Right ventricle myocardium superior (tissue), 1 donor: ENCODE measurements at places on chromosomes 6 and 20. TPM values are rescaled to one million over a fixed set of nuclear protein-coding genes. Genes with fewer than 3 reads are reported as not detected.

Gene C6orf163
- 1.6 TPM for total RNA-seq

Gene DYNLT2
- 0.75 TPM for total RNA-seq

Gene RWDD1
- total RNA-seq: 65.2 TPM

Gene PHACTR3
- total RNA-seq: 10.0 TPM

Gene BCAS4
- total RNA-seq: 2.6 TPM

Gene JAG1
- total RNA-seq: 22.1 TPM

Gene BPIFB3
- not detected for total RNA-seq

Gene PRSS16
- total RNA-seq: not detected

Gene DEFB124
- total RNA-seq: not detected

Gene LTA
- total RNA-seq: not detected

Gene MACROD2
- 4.2 TPM for total RNA-seq

Gene CST7
- total RNA-seq: 0.48 TPM

Gene IYD
- not detected for total RNA-seq

GRCh38 chr6:26555505-26556262 lies 17.5 kb downstream of the HMGN4 start:
- DNase-seq: no peak

DNA sequence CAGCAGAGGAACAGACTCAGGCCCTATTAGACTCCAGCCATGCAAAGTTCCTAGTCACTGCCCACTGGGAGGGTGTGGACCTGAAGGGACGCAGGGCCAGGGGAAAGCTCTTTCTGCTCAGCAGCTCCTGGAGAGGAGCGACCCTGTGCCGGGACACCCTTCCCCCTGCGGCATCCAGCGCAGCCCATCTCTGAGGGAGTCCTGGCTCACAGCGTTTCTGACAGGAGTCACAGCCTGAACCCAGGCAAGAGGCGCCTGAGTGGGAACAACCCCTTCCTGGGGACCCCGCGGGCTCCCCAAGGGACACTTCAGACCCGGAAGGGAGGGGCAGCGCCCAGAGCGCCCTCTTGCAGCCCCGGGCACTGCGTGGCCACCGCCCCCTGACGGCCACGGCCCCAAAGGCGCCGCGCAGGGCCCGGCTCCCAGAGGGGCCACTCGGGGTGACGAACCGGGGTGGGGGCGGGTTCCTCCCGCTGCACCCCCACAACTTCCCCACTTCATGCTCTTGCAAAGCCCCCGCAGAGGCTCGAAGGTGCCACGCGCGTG lies 862 bp downstream of the UCKL1 start:
- peak; percentile 67 for DNase-seq

- no peak for DNase-seq
Measured at GRCh38 chr6:155400654-155400965, 55.0 kb downstream of the NOX3 start.

DNA sequence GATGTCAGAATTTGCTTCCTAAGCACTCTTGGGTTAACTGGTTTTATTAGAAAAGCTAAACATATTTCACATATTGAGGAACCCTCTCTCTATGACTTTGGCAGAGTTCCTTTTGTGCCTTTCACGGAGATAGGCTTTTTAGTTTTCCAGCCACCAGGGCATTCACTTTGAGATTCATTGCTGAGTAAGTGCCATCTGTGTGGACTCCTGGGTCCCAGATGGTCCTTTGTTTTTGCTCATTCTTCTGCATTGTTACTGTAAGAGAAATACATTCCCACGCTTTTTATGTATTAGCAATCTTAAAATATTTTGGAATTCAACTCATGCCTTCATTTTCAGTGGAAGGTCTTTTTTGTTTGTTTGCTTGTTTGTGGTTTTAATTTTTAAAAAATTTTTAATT lies 76.3 kb upstream of the PHACTR2 start:
- no peak for DNase-seq

- no peak for DNase-seq
Measured at GRCh38 chr6:13248053-13248452, 80.3 kb downstream of the TBC1D7 start.

GRCh38 chr20:51562332-51563173 lies 20.0 kb upstream of the NFATC2 start:
- peak; percentile 84 for DNase-seq

GRCh38 chr20:50867805-50868204 lies 63.4 kb downstream of the ADNP start:
- no peak for DNase-seq

- no peak for DNase-seq
Measured at GRCh38 chr6:40972814-40973213, 66.2 kb downstream of the UNC5CL start.

DNA sequence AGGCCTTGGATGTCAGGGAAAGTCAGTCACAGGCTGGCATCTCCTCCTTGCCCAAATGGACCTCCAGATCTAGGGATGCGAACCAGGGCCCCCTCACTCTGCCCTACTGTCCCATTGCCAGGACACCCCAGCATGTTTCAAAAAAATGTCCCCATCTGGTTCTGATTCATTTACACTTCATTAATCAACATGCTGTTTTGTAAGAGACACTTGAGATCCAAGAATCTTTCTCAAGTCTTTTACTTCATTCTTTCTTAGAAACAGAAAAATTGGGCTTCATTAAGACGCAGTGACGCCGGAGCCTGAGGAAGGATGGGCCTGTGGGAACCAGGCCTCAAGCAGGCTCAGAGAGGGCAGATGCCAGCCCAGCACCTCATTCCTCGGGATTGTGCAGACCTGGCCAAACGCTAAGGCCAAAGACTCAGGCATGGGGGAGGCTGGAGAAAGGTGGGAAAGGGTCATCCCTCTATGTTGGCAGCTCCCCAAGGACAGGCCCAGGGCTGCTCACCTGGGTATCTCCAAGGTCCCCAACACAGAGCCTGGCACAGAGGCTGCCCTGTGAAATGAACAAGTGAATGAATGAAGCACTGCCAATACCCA lies 3.8 kb downstream of the RSPO4 start:
- DNase-seq: no peak

DNA sequence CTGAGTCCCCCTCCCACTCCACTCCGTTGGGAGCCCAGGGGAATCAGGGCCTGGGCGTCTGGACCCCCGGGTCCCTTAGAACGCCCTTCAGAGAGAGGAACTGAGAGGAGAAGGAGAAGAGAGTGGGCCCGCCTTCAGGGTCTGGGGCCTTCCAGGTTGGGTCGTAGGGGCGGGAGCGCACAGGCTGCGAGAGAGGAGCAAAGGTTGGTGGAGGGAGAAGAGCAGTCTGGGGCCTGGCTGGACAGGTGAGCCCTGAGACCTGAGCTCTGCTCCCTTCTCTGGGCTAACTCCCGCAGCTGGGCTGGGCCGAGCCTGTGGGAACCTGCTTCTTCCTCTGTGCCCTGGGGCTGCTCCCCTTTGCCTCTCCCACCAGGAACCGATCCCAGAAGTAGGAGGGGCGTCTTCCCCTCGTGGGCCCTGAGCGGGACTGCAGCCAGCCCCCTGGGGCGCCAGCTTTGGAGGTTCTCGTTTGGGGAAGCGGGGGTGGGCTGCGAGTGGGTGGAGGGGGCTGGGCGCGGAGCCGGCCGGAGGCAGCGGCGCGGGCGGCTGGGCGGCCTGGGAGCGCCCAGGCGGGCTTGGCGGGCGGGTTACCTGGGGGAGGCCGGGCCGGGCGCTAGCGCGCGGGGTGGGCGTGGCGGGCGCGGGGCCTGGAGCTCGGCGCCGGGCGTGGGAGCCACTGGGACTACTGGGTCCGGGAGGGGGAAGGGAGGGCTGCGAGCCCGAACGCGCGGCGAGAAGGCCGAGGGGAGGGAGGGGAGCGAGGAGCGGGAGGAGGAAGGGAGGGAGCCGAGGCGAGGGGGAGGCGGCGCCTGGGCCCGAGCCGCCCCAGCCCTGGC lies at the start of gene DDR1:
Gene DDR1 (plus strand): TSS at position 835 of the 836 bp plus-strand sequence. CDS start 4,211 bp downstream, outside the sequence.
- DNase-seq: peak; percentile 84

DNA sequence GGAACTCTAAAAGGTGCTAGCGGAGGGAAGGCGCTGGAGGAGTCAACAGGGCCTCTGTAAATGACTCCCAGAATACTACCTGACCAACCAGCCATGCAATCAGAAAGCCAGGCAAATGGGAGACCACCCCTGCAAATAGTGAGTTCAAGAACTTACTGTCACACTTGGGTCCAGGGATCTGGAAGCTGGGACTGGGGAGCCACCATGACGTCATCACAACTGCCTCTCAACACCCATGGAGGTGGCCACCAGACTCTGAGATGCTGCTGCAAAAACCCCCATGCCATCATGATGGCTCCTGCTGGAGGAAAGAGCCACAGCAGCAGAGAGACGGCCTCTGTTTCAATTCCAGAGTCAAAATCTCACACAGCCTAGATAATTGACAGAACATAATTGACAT lies 8.5 kb upstream of the PDYN start:
- no peak for DNase-seq

- DNase-seq: no peak
Measured at GRCh38 chr6:44305200-44305725, 7.9 kb downstream of the AARS2 start.

- DNase-seq: peak; percentile 35
Measured at GRCh38 chr20:58697201-58697866, 4.7 kb downstream of the NPEPL1 start.

- no peak for DNase-seq
Measured at GRCh38 chr20:59743767-59744485, 139.6 kb downstream of the PHACTR3 start.

DNA sequence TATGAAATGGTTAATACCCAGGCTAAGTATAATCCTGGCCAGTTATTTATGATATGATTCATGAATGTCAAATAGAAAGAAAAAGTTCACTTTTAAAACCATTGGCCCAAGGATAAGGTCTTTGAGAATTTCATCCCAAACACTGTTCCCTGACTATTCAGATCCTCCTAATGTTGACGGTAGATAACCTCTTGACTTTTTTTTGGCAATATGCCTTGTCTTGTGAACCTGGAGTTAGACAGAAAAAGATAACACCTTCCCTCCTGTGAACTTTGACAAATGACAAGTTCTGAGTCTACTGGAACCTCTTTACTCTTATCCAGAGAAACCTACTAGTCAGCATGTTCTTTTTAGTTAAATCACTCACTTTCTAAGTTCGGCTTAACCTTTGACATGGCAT lies 166.8 kb upstream of the PREP start:
- no peak for DNase-seq

GRCh38 chr6:43766964-43767461 lies 3.0 kb upstream of the VEGFA start:
- no peak for DNase-seq

- DNase-seq: no peak
Measured at GRCh38 chr6:15628499-15629131, 34.2 kb downstream of the DTNBP1 start.

DNA sequence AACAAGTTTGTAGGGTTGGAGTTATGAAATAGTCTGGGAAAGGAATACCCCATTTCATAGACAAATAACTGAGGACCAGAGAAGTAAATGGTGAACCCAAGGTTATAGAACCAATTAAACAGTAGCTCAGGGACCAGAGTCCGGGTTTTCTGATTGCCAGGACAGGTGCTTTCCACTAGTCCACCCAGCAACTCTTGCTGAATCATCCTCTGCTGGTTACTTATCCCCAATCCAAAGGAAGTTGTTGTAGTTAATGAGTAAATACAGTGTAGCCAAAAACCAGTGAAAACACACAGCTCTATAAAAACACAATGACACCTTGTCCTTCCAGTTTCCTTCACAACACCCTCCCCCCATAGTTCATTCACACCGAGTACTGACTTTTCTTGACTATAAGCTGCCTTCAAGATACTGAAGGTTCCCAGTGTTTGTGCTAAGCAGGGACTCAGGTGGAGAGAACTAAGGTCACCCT lies 766 bp upstream of the TINAG start:
- DNase-seq: no peak

DNA sequence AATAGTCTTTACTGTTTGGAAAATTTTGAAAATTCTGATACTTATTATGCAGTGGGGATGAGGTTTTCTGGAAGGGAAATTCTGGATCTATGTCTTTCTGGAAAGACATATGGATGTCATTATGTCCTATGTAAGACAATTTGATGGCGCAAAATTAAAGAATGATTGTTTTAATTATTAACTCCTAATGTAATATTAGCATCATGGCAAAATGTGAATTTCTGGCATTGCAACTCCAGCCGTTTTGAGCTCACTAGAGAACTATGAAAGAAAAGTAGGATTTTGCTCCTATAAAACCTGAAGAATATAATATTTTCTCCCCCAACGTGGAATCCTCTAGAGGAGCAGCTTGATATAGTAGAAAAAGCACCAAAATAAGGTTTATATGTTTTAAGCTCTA lies 243.2 kb downstream of the RFPL4B start:
- no peak for DNase-seq

- DNase-seq: no peak
Measured at GRCh38 chr20:43183536-43184070, 6.1 kb downstream of the PTPRT start.

- no peak for DNase-seq
Measured at GRCh38 chr20:49483696-49484123, 1.2 kb upstream of the KCNB1 start.

GRCh38 chr6:53432318-53433161 lies 83.8 kb upstream of the ELOVL5 start:
- no peak for DNase-seq

- DNase-seq: no peak
Measured at GRCh38 chr6:140554421-140554820, 1180.0 kb upstream of the CITED2 start.

- no peak for DNase-seq
Measured at GRCh38 chr6:164533045-164533362, 776.4 kb downstream of the C6orf118 start.

- no peak for DNase-seq
Measured at GRCh38 chr20:787825-788224, 19.5 kb upstream of the SLC52A3 start.

- DNase-seq: no peak
Measured at GRCh38 chr6:127317388-127318128, 25.9 kb downstream of the ECHDC1 start.

DNA sequence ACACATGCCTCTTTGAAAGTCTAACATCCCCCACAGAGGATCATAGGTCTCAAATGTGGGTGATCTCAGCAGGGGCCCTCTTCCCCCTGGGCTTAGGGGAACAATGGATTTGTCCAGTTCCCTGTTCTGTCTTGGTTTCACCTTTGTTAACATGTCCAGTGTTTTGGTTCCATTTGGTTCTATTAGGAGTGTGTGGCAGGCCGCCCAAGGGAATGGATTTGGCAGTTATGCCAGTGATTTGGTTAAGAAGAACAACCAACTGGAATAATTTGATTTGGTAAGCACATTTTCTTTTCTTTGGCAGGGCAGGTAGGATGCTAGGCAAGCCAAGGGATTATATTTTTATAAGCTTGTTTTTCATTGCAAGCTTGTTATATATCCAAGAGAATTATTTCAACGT lies 28.5 kb upstream of the ENPP1 start:
- DNase-seq: no peak

DNA sequence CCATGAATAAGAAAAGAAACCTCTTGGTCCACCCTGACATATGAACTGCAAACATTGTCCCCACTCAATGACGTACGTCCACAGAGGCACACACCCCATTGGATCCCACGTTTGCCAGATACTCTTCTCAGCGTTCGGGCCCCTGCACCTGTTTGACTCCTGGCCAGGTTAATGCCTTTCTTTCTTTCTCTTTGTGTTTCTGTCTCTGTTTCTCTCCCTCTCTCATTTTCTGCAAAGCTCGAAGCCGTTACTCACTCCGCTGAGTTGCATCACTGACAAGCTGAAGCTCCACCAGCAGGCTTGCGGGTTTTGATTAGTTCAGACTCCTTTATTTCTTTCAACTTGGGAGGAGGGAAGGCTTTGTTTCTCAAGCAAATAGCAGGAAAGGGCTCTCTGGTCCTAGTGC lies 135.5 kb upstream of the SUPT3H start:
- no peak for DNase-seq
